Body of pancreas (tissue), 4 donors: ENCODE measurements at places on chromosomes 6 and 20.

DNA sequence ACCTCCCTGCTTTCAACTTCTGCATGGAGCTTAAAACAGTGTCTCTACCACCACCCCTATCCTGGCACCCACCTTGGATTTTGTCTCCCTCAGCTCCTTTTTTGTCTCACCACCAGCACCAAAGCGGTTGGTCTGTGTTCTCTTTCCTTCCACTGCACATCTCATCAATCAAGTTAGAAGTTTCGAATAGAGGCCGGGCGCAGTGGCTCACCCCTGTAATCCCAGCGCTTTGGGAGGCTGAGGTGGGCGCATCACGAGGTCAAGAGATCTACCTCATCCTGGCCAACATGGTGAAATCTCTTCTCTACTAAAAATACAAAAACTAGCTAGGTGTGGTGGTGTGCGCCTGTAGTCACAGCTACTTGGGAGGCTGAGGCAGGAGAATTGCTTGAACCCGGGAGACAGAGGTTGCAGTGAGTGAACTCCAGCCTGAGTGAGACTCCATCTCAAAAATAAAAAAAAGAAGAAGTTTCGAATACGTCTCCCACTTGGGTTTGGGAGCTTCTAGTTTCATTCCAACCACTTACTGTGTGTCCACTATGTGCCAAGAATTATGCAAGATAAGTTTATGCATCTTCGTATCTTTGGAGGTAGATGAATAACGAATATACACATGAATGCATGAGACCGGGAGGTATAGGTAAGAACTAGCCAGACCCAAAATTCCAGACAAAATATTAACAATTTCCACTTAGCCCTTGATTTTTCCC is 5.9 kb downstream of the PCED1A start:
- DNase-seq, result no peak

DNA sequence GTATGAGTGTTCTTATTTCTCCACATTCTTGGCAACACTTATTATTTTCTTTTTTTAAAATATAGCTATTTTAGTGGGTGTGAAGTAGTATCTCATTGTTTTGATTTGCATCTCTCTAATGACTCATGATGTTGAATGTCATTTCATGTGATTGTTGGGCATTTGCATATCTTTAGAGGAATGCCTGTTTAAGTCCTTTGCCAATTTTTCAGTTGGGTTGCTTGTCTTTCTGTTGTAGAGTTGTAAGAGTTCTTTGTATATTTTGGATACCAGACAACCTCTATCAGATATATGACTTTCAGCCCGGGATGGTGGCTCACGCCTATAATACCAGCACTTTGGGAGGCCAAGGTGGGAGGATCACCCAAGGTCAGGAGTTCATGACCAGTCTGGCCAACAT is 5.1 kb upstream of the POPDC3 start:
- DNase-seq, result no peak

GRCh38 chr6:148831531-148831930 is 84.7 kb downstream of the UST start:
- DNase-seq, result no peak

DNA sequence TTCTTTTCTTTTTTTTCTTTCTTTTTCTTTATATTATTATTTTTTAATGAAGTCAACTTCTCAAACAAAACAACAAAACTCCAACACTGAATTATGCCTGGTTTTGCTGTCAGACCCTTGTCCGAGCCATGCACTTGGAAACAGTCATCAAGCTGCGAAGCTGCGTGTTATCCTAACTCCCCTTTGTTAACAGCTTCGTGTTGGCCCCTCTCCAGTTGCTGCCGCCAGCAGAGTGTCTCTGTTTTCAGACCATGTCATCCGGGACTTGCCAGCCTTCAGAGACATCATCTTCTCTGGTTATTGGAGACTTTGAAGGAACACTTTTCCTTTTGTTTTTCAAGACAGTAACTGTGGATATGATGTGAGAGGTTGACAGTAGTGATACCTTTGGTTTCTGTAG is 83.1 kb downstream of the TRMT11 start:
- DNase-seq, result no peak

GRCh38 chr6:130945401-130945919 is 117.6 kb downstream of the EPB41L2 start:
- DNase-seq, result no peak

DNA sequence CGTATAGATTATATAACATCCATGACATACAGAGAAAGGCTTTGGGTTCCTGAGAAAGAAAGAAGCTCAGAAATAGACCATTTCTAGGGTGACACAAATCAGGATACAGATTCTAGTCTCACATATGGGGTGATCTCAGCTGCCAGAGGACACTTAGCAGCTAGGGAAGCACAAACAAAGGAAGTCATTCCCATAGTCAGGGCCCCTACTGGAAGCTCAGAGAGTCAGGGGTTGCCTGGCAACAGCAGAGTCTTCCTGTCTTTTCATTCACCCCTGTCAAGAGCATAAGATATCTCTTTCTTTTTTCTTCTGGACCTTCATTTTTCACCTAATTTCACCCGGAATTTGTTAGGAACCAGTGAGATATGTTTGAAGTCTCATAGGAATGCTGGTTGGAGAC is 81.9 kb upstream of the IYD start:
- no peak for DNase-seq
